ENCODE measurements at places on chromosomes 2 and 18.

- no peak for DNase-seq
These were observed 45.7 kb upstream of the RALBP1 start for GRCh38 chr18:9429662-9429993.

DNA sequence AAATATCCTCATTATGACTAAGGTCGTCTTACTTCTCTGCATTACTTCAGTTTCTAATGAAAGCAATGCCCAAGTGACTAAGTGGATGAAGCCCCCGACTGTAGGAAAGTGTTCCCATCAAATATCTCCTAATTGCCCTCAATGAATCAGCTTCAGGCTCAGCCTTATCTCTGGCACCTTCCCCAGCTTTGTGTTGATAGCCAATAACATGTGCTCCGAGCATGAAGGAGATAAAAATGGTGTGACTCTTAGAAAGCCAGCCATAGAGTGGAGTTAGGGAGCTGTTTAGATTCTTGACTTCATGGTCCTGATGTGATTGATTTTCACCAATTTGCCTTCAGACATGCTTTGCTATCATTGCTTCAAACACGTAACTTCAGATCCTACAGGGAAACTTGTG lies 339.2 kb upstream of the NRP2 start:
- no peak for DNase-seq

GRCh38 chr18:49241852-49242251 lies 218.6 kb downstream of the DYM start:
- no peak for DNase-seq

DNA sequence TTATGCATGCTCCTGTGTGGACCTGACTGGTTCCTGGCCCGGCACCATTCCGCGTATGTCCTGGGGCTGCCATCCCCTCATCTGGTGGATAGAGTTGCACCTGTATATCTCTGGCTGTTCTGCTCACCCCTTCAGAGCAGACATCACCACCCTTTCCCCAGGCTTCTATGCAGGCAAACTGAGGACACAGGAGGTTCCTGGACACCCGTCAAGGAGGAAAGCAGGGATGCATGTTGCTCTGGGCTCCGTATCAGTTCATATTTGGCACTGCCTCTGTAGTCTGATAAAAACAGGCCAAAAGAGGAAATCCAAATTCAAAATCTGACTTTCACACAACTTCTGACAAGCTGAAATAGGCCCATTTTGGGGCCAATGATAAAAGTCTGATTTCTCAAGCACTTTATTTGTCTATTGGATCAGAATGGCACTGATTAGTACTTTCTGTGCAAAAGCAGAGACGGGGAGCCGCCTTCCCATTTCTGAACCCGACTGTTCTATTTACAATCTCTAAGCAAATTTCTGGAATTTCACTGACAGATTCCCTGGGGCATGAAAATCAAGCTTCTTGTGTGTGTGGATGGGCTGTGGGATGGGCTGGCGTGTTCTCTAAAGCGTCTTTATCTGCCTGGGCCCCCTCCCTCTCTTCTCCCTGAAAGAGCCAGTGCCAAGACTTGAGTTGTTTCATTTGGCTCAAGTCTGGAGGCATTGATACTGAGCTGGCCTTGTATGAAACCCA lies 96.9 kb downstream of the SETBP1 start:
- DNase-seq: no peak

DNA sequence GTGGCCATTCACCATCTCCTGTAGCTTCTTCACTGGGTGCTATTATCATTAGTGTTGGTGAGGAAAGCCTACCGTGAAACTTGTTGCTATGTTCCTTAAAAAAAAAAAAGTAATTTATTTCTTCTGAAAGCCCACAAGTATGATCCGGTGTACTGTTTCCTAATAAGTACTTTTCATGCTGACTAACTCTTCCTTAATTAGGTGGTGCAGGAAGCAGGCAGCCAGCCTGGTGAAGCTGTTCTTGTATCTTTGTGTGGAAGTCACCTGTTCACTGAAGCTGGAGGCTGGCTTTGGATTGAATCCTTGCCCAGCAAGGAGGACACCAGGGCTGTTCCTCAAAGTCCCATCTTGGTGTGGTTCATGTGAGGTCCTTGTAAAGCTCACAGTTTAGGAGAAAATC lies 321.7 kb upstream of the THSD7B start:
- no peak for DNase-seq

- no peak for DNase-seq
These were observed 39.5 kb downstream of the SDC1 start for GRCh38 chr2:20185176-20186022.

DNA sequence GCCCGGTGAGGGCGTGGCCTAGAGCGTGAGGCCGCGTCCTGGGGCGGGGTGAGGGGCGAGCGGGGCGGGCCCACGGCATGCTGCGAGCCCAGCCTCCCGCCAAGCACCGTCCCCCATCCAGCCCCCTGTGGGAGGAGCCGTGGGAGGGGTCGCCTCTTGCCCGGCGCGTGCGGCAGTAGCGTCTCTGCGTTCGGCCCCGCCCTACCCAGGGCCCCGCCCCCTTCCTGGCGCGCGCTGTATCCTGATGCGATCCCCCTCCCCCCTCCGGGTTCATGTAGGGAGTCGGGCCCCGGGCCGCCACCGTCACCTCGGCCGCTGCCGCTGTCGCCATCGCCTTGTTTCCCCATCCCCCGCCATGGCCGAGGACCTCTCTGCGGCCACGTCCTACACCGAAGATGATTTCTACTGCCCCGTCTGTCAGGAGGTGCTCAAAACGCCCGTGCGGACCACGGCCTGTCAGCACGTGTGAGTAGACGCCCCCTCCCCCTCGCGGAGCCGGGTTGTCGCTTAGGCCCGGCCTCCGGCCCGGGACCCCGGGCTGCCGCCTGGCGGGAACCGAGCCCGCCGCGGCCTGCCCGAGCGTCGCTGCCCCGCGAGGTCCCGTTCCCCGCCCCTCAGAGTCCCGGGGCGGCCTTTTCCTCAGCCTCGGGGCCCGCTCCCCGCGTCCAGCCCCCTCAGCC lies 888 bp downstream of the RNF138 start:
- peak; percentile 100 for DNase-seq

DNA sequence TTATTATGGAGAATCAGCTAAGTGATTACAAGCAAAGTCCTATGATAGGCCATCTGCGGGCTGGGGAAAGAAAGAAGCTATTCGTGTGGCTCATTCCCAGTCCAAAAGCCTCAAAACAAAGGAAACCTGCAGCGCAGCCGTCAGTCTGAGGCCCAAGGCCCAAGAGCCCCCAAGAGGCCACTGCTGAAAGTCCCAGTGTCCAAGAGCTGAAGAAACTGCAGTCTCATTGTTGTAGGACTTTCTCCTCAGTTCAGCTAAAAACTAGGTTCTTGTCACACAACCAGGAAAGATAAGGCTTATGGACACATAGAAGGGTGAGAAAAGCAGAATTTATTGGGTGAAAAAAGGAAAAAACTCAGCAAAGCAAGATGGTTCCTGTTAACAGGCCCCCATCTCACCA lies 143.2 kb downstream of the RHBDD1 start:
- DNase-seq: no peak

DNA sequence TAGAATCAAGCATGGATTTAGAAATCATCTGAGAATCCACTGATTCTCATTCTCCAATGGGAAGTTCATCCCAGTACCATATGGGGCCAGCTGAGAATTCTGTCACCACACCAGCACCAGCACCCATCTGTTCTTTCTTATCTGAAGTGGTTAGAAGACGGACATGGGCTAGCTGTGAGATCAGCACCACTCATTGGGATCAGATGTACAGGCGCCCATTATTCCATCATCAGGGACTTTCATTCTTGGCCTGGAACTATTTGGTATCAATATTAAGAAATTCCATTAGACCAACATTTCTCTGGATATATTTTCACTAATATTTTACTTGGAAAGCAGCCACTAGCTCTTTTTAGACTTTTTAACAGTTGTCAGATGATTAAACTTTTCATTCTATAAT lies 185.9 kb upstream of the LINC00305 start:
- DNase-seq: no peak

GRCh38 chr2:240730501-240731177 lies 39.0 kb downstream of the AQP12A start:
- no peak for DNase-seq

DNA sequence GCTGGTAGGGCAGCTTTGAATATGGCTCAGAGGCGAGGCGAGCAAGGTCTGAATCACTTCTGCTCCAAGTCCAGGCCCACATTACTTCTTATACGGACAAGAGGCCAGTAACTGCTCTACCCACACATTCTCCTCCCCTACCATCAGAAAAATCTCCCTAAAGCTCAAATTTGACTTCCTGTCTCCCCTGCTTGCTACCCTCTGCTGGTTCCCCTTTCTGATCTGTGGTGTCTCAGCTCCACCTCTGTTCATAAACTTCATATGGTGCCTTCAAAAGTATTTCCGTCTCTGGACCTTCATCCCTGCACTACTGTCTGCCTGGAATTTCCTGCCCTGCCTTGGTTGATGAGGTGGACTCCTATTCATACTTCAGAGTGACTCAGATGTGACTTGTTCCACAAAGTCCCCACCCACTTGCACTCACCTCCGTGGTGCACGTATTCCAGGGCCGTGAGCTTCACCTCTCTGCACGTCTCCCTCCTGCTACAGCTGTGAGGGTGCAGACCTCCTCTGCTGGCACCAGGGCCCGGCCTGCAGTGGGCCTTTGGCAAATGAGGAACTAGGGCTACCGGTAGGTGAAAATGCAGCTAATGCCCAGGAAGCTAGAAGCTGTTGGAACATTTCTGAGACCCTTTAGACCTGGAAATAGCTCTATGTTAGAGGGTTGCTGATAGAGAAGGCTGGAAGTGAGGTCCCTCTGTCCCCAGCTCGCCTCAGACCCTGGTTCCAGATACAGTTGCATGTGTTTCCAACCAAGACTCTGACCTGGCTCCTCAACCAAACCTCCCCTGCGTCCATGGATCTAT lies 24.6 kb upstream of the KCMF1 start:
- no peak for DNase-seq

DNA sequence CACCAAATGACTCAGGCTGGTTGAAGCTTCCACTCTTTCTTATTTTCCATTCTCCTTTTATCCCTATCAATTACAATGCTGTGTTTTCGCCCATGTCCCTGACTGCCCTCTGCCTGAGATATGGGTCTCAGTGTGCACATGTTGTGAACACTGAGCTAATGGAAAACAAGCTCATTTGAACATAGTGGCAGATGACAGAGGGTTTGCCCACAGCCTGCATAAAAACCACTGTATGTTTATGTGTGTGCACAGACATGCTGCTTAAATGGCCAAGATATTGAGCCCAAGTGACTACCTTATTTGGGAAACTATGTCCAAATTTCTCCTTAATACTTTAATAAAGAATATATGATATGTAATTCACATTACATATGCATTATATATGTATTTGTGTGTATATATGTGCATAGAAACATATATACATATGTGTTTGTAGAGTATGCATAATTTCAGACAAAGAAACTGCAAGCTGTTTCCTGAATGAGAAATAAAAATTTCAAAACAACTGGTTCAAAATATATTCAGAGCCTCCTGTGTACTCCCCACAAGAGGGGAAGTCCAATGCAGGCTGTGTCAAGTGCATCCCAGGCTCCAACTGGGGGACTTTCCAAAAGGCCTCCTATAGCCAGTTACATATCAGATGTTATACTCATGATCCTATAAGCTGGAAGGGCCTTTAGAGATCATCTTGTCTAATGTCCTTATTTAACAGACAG lies 92.7 kb upstream of the CD302 start:
- DNase-seq: no peak

DNA sequence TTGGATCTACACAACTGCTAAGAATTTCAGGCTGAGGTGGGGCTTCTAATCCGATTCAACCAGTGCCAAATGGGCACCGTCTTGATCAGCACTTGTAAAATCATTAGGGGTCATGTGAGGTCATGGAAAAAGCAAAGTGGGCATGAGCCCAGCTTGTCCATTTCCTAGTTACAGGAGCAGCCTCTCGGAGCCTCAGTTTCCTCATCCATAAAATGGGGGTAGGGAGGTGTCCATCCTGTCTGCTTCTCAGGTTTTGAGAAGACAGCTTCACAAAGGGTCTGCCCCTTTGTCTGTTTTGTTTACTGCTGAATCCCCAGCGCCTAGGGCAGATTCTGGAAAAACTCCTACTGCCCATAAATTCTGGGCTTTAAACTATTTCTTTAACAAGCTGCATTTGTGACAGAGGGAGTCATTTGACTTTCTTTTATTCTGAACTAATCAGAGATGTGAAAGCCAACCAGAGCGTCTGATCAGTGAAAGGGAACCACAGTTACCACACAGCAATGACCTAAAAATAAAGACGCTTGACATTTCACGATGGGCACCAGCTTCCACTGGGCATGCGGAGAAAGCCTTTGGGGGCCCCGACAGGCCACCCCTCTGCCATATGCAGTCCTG lies 38.9 kb downstream of the DNMT3A start:
- DNase-seq: no peak

GRCh38 chr2:36088716-36089328 lies 266.8 kb upstream of the CRIM1 start:
- no peak for DNase-seq

All from activated T-helper 1 cell treated with anti-CD3 and anti-CD28 coated beads, Interleukin-2, amount 50 U/mL, for 16 hours (primary cell).